ENCODE measurements at places on chromosomes 1 and 21.

- DNase-seq: no peak
Measured at GRCh38 chr1:204084247-204084772, 11.4 kb downstream of the SOX13 start.

DNA sequence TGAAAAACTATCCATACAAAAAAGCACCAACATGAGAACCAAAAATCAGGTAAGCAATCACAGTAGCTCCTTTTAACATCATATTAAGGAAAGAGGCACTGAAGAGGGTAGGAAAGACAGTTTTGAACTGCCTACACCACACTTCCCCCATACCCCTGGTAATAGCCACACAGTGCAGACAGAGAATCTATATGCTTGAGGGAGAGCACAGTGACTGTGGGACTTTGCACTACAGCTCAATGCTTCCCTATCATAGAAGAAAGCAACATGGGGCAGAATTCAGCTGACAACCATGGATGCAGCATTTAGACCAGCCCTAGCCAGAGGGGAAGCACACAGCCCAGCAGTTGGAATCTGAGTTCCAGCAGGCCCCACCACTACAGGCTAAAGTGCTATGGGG is 7.9 kb upstream of the TEX50 start:
- DNase-seq: no peak

- no peak for DNase-seq
Measured at GRCh38 chr1:22362626-22363402, 88.8 kb upstream of the ZBTB40 start.

- no peak for DNase-seq
Measured at GRCh38 chr1:51605961-51606723, 10.8 kb upstream of the OSBPL9 start.

- DNase-seq: no peak
Measured at GRCh38 chr21:44618909-44619308, 7.0 kb downstream of the KRTAP10-8 start.

All from right renal pelvis (tissue), 4 donors.